ENCODE measurements at places on chromosomes 5 and 9.

DNA sequence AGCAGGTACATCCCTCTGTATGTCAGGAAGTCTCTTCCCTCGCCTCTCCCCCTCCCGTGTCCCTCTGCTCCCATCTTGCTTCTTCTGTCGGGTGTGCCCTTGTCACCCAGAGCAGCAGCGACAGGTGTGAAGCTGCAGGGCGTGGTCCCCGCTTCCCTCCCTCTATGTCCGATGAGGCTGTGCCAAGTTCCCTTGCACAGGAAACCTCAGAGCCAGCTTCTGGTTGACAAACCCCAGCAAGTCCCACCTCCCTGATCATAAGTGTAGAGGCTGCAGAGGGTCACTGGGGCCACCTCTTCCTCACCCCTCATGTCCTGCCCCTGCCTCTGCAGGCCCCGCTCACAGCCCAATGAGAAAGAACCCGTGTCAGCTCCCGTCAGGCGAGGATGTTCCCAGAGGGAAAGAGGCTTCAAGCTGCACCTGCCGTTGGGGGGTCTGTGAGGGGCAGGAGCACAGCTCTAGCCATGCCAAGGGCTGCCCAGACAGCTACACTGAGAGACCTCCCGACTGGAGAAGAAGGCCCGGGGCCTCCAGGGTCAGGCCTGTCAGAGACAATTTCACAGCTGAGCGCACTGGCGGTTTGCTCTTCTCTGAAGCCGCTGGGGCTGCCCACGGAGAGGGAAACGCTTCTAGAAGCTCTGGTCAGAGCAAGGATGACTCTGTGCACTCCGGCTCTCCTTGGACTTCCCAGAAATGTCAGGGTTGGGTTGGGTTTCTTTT, 73.3 kb downstream of the AK8 start:
- no peak for DNase-seq

- no peak for DNase-seq
These were observed 26.4 kb downstream of the PTGR1 start for GRCh38 chr9:111572950-111573604.

- DNase-seq = no peak
These were observed 30.6 kb upstream of the RAB14 start for GRCh38 chr9:121232251-121232650.

DNA sequence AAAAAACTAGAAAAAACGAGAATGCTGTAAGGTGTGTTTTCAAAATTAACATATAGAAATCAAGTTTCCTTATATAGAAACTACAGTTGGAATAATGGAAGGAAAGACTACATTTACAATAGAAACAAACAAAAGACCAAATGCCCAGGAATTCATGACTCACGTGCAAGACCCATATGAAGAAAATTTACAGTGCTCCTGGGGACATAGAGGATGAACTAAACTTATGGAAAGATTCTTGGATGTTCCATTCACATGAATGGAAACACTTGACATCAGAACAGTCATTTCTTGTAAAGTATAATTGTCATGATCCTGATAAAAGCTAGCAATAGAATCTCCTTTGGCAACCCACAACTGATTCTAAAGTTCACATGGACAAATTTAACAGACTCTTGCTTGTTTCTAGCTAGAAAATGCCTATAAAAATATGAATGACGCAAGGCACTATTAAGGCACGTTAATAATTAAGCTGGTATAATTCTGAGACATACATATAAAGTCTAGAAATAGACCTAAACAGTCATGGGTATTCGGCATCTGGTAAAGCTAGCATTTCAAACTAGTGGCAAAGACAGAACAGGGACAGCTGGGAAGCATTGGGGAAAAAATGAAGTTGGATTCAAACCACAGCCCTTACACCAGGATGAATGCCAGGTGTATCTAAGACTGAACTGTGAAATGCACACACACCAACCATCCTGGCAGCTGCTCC, 5.1 kb upstream of the ZFP62 start:
- DNase-seq = no peak

GRCh38 chr9:29312327-29312726, 1739.0 kb upstream of the C9orf72 start:
- DNase-seq = no peak

DNA sequence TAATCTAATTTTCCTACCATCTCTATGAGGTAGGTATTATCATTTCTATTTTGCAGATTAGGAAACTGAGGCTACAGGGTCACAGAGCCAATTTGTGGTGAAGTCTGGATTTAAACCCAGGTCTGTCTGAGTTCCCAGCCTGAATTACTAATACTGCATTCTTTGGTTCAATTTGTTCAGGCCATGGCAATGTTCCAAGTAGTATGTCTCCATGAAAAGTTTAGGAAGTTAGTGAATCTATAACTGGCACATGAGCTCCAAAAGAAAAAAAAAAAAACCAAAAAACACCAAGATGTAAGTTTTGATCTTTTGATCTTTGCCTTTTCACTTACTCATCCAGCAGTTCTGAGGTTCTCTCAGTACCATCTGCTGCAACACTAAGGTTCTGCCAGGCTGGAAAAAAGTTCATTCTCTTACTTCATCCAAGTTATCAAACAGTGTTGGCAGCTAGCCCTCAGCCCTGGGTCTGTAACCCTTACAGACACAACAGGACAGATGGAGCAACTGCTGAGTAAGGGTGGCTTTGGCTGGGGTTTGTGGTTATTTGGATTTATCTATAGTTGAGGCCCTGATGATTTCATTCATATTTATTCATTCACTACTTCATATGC, 4.4 kb upstream of the TMEM268 start:
- no peak for DNase-seq

DNA sequence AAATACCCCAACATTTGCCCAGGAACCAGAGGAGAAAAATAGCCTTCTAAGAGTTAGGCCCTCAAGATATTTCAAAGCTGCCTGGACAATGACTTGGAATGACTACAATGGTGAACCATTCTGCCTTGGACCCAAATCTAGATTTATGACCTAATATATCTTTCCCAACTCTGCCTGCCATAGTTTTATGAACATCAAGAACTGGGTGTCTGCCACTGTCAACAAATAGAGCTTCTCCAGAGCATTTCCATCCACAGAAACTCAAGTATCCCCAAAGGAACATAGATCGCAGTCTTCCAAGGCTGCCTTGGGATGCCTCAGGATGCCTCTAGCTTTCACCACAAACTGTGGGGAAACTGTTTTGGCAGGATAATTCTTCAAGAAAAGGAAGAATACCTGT, 48.2 kb upstream of the NFIB start:
- no peak for DNase-seq

GRCh38 chr9:5449521-5450358, 602 bp upstream of the CD274 start:
- no peak for DNase-seq

GRCh38 chr5:128973244-128973643, 8.0 kb downstream of the SLC27A6 start:
- DNase-seq = no peak

DNA sequence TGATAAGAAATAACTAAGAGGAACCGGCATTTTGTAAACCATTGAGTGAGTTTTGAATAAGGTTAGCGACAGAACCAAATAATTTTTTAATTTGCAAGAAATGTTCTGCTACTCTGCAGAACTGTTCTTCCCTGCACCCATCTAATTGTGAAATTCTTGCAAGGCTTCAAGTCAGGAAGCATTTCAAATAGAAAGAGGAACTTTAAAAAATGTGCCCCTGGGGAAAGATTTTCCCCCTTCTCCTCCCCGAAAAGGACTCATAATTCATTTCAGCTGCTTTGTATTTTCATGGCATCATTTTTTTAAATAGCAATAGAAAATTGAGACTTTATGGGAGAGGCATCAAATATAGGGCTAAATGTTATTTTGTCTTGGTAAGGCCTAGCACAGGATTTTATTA, 180.9 kb upstream of the ANKRD55 start:
- no peak for DNase-seq

Measured in HTR-8/SVneo (cell line).